NCI-H187 treated with DMSO at 0.1 percent for 48 hours (cell line): ENCODE measurements at places on chromosomes 3 and 15.

- DNase-seq: no peak
Observed at GRCh38 chr3:126494204-126494969, 18.7 kb upstream of the ZXDC start.

DNA sequence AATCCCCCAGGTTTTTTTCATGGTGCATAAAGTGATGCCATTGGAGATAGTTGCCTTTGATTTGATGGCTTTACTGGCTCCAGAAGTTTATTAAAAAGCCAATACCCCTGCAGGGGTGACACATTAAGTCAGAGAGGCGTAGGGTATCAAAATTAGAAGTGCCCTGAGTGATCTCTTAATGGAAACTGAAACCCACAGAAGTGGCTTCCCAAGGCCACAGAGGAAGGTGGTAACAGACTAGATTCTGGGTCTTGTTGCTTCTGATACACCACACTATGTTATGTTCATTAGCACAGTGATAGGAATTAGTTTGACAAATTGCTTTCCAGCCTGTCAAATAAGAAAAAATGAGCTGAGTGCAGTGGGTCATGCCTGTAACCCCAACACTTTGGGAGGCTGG lies 112.3 kb downstream of the IQCH start:
- no peak for DNase-seq

DNA sequence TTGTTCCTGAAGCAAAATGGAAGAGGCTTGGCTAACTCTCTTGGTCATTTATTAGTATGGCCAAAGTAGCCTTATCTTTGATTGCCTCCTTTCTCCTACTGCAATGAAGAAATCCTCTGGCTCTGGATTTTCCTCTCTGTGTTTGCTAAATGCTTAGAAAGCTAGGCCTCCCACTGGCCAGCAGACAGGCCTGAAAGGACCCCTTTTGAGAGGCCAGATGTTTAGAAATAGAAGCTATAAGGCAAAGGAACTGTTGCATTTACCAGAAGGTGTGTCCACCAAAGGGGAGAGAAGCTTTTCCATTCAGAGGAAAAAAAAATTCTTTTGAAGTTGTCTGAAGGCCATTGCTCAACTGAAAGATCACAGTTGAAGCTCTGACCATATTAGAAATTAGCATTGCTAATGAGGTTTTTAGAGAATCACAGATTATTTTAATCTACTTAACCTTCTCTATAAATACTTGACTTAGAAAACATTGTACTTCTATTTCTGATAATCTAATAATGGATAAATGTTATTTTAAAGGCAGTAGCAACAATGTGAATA lies 160.8 kb downstream of the SYNPR start:
- no peak for DNase-seq

DNA sequence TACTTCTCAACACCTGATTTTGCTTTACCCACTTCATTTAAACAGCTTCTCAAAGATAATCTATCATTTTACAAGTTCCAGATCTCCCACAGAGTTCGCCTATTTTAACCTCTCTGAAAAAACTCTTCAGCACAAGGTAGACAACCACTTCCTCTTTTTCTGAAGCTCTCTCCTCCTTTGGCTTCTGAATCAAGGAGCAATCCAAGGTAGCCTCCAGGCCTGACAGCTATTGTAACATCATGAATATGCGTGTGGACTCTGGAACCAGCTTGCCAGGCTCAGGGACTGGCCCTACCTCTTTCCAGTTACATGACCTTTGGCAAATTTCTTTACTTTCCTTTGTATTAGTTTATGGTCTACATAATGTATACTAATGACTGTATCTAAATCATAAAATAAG lies 405.9 kb upstream of the ZNF385D start:
- no peak for DNase-seq

GRCh38 chr15:57866149-57866736 lies 159.7 kb downstream of the POLR2M start:
- DNase-seq: no peak

- DNase-seq: no peak
Observed at GRCh38 chr3:194957743-194958240, 272.1 kb downstream of the FAM43A start.

GRCh38 chr3:37986479-37987314 lies 3.9 kb upstream of the VILL start:
- no peak for DNase-seq

- no peak for DNase-seq
Observed at GRCh38 chr3:171778493-171778892, 31.8 kb downstream of the PLD1 start.

DNA sequence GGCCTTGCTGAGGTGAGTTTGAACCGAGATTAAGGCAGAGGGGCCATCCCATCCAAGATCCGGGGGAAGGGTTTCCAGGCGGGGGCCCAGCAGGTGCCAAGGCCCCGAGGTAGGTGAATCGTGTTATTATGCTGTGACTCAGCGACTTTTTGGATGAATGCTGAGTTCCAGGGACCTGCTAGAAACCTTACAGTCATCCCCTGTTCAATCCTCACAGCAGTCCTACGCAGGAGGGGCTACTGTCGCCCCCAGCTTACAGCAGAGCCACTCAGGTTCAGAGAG lies 40.9 kb downstream of the DNAJB8 start:
- DNase-seq: no peak

DNA sequence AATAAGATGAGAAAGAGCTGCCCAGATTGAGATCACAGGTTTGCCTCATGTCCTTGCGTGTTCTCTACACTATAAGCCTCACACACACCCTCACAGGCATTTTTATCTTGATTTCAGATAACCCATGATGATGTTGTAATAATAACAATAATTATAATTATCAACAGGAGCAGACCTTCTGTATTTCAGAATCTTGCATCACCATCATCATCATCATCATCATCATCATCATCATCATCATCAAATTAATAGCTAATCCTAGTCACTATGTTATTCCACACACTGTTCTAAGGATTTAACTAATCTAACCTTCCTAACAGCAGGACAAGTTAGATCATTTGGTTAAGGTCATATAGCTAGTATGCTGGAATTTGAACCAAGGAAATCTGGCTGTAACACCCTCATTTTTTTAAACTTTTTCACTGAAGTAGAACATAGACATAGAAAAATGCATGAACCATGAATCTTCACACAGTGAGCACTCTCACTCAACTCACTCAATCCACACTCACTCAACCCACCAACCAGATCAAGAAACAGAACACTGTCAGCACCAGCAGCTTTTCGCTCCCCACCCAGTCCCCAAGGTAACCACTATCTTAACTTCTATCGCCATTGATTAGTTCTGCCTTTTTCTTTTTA lies 1.8 kb upstream of the SH2D7 start:
- DNase-seq: no peak

DNA sequence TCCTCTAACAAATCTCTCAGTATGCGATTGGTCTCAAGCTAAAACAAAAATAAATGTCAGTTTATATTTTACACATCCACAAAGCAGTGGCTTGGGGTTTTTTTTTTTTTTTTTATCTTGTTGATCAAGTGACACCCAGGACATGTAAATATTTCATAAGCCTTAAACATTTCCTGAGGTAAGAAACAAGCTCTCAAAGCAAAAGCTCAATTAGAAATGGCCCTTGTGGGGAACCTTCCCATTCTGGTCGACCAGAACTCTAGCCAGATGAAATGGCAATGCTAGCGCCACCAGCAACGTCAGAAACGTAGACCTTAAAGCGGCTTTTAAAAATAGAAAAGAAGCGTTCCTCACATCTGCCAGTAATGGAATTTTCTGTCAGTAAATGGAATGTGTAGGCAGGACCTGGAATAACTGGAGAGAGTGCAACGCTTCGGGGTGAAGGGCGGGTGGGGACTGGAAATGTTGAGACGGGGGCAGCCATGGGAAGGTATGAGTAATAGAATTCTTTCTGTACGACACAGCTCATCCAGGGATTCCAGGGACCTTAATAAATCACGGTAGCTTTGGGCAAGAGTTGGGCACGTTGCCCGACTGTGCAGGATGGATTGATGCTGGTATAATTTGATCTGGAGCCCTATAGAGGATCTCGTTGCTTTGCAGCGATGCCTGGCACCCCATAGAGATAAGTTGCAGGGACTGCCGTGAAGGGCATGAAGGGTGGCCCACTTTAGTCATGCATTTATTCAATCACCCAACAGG lies 44.4 kb downstream of the BTD start:
- DNase-seq: no peak

DNA sequence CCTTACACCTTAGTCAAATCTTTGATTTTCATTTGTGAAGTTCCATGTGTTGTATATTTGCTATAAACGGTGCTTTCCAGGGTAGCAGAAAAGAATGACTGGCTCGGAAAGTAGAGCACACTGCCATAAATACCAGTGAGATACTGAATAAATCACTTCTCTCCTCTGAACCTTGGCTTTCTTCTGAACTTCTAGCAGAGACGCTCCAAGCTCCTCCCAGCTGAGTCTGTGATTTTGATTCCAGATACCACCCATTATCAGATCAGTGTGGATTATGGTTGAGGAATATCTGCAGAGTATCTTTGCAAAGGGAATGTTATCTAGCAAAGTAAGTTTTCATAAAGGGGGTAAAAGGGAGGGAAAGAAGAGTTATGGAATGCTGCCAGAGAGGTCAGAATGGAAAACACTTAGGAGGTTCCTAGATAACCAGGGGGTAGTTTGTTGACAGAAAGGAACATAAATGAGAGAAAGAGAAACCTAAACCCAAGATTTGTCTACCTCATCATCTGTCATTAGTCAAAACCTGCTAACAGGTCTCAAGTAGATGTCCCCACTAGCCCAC lies 98.5 kb upstream of the PSMD6 start:
- DNase-seq: no peak

- DNase-seq: no peak
Observed at GRCh38 chr15:51749307-51749706, 2.1 kb upstream of the TMOD2 start.

DNA sequence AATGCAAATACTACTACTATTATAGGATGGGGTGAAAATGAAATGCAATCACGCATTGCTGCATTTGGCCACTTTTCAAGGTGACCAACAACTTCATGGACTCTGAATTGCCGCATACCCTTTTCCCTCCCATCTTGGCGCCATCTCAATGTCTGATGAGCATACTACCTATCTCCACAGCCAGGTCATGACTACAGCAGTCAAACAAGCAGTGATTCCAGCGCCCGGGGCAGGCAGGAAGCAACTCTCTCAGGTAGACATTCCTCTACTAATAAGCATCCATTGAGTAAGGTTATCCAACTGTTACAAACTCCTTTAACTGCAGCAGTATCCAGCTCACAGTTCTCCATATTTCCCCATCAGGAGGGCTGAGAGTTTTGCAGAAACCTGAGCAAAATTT lies 155.4 kb downstream of the ADAMTS17 start:
- no peak for DNase-seq

GRCh38 chr15:67150023-67150860 lies 84.8 kb downstream of the SMAD3 start:
- DNase-seq: no peak

- DNase-seq: no peak
Observed at GRCh38 chr15:42616107-42616506, 40.7 kb downstream of the STARD9 start.

- DNase-seq: no peak
Observed at GRCh38 chr15:30933293-30933692, 29.6 kb downstream of the FAN1 start.

DNA sequence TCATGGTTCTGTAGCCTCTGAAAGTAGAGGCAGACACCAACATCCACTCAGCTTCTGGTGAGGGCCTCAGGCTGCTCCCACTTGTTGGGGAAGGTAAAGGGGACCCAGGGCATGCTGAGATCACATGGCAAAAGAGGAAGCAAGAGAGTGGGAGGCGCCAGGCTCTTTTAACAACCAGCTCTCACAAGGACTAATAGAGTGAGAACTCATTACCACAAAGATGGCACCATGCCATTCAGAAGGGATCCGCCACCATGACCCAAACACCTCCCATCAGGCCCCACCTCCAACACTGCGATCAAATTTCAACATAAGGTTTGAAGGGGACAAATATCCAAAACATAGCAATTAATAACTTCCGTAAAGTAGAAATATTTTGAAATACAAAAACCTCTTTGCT lies 192.3 kb downstream of the OCA2 start:
- no peak for DNase-seq

- no peak for DNase-seq
Observed at GRCh38 chr3:197339841-197340520, 41.6 kb upstream of the DLG1 start.

DNA sequence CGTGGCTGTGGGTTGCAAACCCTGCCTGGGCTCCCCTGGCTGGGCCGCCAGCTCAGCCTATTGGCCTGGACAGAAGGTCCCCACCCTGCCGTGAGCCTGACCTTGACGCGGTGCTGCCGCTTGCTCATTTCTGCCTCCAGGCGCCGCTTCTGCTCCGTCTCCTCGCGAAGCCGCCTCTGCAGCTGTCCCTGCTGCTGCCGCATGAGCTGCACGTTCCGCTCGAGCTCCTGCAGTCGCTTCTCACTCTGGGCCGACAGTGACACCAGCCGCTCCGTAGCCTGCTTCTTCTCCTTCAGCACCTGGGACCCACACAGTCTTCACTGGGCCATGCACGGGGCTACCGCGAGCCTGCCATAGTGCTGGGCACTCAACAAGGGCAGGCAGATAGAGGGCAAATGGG lies 21.7 kb downstream of the KIF7 start:
- no peak for DNase-seq

DNA sequence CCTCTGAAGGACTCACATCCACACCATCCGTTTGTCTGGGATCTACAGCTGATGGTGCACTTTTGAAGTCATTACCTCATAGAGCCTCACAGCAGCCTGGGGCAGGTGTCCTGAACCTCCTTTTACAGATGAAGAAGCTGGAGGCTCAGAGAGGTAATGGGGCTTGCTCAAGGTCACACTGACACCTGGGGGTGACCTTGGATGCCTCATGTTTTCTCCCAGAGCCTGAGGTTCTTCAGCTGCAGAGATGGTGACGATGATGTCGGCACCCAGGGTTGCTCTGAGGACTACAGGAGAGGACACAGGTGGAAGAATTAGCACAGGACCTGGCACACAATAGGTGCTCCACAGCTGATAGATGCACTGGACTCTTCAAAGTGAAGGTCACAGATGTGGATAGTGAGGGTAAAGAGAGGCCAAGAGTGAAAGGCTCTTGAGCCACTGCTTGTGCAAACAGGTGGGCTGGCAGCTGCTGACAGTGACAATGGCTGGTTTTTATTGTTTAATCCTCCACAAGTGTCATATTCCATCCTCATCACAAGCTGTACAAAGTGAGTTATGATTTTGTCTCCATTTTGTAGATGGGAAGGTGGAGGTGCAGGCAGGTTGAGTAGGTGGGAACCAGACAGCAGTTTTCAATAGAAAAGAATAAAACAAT lies 17.4 kb upstream of the ATP2B2 start:
- no peak for DNase-seq

DNA sequence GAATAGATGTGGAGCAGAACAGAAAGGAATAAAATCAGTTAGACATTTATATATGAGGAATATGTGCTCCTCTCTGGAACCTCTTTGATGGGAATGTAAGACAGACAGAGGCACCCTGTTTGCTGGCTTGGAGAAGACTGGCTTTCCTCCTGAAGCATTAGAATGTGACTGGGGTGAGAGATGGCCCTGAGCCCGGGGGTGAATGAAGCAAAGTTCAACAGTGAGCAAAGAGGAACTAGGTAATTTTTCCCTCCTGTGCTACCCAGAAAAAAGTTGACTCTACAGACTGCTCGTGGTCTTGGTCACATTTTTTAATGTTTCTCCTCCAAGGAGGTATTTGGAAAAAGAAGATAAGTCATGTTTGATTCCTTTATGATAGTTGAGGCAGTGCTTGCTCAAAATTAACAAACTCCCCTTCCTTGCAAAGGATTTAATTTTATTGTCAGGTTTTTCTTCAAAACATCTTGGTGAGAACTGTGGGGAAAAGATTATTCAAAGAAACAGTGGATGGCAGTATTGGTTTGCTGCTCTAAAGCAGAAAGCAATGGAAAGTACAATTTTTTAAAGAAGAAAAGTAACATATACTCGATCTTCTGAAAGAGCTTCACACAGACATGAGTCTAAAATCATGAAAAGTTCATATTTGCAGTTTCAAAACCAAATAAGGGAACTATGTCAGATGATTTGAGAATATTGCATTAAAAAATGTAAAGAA lies 370.4 kb upstream of the CDIN1 start:
- no peak for DNase-seq
